ENCODE measurements at places on chromosomes 6 and 20.

DNA sequence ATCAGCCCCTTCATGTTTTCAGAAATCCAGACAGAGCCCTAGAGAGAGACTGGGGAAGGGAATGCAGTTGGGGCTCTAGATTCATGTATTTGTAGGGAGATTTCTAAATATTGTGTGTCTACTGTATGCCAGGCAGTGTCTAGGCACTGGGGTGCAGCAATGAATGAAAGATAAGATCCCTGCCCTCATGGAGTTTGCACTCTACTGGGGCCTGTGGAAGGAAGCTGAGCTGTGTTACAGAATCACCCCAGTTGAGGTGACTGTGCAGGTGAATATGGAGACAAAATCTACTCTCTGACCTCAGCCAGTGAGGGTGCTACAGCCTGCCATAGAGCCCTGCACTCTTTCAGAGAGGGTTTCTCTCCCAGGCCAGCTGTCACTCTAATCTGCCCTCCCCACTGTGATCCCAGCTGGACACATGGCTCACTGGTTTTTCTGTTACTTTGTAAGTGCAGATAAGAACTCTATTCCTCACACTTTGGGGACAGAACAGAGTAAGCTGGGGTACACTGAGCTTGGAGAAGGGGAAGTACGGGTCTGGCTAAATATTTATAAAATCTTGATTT, 69.2 kb upstream of the E2F3 start:
- no peak for DNase-seq
- no peaks in the 10 kb centered on the region for H3K36me3 ChIP-seq
- H3K27ac ChIP-seq = no peak overlapping the region
- H3K4me3 ChIP-seq = no peak overlapping the region
- no peaks in the 10 kb centered on the region for H3K27me3 ChIP-seq

DNA sequence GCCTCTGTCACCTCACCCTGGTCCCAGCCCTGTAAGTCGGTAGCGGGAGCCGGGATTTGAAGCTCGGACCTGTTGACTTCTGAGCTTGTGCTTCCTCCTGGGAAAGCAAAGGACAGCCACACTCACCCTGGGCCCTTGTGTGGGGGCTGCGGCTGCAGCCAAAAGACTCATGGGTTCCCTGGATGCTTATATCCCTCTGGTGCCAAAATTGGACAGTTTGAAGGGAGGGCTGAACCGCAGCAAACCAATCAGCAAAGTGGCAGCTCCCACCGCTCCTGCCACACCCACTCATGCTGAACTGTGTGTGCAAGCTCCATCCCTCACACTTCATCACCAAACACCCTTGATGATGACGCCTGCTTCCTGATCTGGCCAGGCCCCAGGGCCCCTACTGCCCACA, 3.9 kb upstream of the CCN5 start:
- H3K4me3 ChIP-seq = no peak overlapping the region
- H3K36me3 ChIP-seq = no peaks in the 10 kb centered on the region
- no peaks in the 10 kb centered on the region for H3K27me3 ChIP-seq
- no peak overlapping the region for H3K27ac ChIP-seq
- peaks cover 7% of the 10 kb centered on the region for H3K4me1 ChIP-seq
- no peak for DNase-seq

DNA sequence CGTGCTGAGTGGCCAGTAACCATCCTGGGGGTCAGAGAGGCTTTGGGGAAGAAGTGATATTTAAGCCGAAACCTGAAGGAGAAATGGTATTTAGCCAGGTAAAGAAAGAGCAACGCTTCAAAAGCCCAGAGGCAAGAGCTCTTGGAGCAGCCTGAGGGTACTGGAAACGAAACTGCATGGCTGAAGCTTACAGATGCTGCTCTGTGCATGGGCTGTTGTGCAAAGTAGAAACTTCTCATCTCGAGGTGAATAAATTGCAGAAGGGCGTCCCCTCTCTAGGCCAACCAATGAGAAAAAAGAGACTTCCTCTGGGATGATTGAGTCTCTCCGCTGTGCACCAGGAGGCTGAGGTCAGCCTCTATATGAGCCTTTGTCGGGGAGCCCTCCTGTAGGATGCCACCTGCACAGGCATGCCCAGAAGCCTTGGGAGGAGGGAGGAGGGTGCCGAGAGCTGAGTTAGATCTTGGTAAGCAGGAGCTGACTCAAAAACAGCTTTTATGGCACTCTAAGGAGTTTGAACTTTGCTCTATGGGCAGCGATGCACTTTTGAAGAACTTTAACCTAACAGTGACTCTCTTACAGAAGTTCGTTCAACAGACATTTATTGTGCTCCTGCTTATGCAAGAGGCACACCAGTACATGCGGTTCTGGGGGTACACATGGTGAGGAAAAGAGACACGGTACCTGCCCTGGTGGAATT, 61.6 kb upstream of the EDN1 start:
- H3K36me3 ChIP-seq = no peaks in the 10 kb centered on the region
- peaks cover 3% of the 10 kb centered on the region for H3K4me1 ChIP-seq
- no peak overlapping the region for H3K4me3 ChIP-seq
- H3K27ac ChIP-seq = no peak overlapping the region

DNA sequence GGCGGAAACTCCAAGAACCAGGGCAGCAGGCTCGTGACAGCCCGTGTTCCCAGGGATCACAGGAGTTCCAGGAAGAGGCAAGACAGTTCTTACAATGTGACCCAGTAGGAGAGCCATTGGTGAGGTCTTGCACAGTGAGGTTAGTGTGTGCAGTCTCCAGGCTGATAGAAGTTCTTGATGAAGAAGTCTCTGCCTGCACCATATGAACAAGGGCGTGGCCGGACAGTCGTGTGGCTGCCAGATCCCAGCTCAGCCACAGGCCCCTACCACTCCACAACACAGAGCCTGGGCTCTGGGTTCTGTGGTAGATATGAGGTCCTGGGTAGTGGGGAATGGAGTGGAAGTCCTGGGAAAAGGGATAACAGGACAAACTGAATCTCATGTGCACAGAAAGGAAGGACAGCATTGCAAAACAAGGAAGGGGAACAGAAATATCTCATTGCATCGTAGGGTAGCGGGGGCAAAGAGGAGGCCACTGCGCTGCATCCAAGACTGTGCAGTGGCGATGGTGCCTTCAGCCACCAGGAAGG, 65.2 kb downstream of the STX11 start:
- H3K27ac ChIP-seq = peak overlapping the region; percentile 84
- peak; percentile 46 for DNase-seq
- peaks cover 24% of the 10 kb centered on the region for H3K4me1 ChIP-seq
- H3K27me3 ChIP-seq = no peaks in the 10 kb centered on the region
- peak overlapping the region; percentile 78 for H3K4me3 ChIP-seq

- H3K4me3 ChIP-seq = no peak overlapping the region
- no peak for DNase-seq
- no peaks in the 10 kb centered on the region for H3K36me3 ChIP-seq
- H3K4me1 ChIP-seq = no peaks in the 10 kb centered on the region
Measured at GRCh38 chr20:39524371-39524911, 562.3 kb downstream of the DHX35 start.

GRCh38 chr6:32689531-32690501, 23.4 kb upstream of the HLA-DQB1 start:
- peaks cover 4% of the 10 kb centered on the region for H3K4me1 ChIP-seq
- H3K4me3 ChIP-seq = no peak overlapping the region
- H3K27ac ChIP-seq = peak overlapping the region; percentile 74
- no peak for DNase-seq

GRCh38 chr20:23050847-23051627, 1.6 kb upstream of the THBD start:
- peak; percentile 29 for DNase-seq
- no peaks in the 10 kb centered on the region for H3K36me3 ChIP-seq
- no peak overlapping the region for H3K27ac ChIP-seq

DNA sequence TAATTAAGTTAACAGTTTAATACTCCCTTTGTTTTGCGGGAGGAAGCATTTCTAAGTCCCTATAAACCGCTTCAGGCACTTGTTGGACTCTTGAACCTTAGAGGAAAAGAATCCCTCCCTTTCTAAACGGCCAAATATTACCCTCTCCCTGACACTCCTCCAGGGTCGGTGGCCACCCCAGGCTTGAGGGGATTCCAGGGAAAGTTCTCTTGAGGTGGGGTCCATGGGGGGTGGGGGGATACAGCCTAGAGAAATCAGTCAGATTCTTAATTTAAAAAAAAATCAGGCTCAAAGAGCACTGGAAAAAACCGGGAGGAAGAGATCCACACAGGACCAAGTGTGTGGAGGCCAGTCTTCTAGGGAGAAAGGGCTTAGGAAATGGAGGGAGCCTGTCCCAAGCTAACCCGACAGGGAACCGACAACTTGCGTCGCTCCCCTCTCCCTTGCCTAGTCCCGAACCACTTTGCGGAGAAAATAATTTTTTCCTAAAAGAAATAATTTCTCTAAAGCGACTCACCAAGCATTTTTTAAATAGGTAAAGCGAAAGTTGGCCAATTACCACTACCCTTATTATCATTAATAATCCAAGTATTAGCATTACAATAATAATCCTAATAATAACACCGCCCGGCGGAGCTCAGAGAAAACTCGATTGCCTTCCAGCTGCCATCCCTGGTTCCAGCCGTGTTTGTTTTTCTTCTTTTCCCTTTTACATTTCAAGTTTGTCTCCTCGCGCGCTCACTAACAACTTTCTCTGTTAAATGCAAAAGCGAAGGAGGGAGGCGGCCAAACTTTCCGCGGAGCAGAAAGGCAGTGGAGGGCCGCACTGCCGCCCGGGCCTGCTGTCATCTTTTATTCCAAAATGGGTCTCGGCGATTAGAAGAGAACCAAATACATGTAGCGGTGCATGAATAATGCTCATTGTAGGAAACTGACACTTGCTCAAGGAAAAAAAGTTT, 4.8 kb downstream of the NR2E1 start:
- no peak overlapping the region for H3K4me3 ChIP-seq
- H3K27ac ChIP-seq = no peak overlapping the region
- DNase-seq = no peak
- no peaks in the 10 kb centered on the region for H3K36me3 ChIP-seq
- H3K4me1 ChIP-seq = peaks cover 39% of the 10 kb centered on the region

- H3K36me3 ChIP-seq = no peaks in the 10 kb centered on the region
- peaks cover 24% of the 10 kb centered on the region for H3K4me1 ChIP-seq
- DNase-seq = peak; percentile 59
- H3K4me3 ChIP-seq = no peak overlapping the region
Measured at GRCh38 chr6:99613409-99613704, 6.7 kb downstream of the PRDM13 start.

GRCh38 chr6:14796974-14797762, 448.7 kb upstream of the JARID2 start:
- H3K36me3 ChIP-seq = no peaks in the 10 kb centered on the region
- no peak overlapping the region for H3K27ac ChIP-seq
- no peaks in the 10 kb centered on the region for H3K4me1 ChIP-seq
- H3K27me3 ChIP-seq = no peaks in the 10 kb centered on the region
- DNase-seq = no peak

DNA sequence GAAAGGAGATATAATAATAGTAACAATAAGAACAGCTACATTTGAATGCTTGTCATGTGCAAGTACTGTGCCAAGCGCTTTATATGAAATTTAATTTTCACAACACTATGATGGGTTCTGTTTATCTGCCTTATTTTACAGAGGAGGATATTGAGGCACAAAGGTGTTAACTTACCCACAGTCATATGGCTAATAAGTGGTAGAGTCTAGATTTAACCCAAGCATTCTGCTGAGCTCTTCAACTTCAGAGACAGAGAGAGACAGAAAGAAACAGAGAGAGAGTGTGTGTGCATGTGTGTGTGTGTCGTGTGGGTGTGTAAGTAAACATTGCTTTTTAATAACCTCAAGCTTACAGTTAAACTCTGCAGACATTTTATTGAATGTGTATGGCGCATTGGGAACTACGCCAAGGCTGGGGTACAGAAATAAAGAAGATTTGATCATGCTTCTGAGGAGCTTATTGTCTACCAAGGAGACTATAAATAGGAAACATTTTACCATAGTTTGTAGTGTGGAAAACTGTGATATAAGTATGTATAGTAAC, 12.9 kb downstream of the TBPL1 start:
- H3K4me1 ChIP-seq = peaks cover 9% of the 10 kb centered on the region
- no peak overlapping the region for H3K4me3 ChIP-seq
- H3K36me3 ChIP-seq = no peaks in the 10 kb centered on the region

DNA sequence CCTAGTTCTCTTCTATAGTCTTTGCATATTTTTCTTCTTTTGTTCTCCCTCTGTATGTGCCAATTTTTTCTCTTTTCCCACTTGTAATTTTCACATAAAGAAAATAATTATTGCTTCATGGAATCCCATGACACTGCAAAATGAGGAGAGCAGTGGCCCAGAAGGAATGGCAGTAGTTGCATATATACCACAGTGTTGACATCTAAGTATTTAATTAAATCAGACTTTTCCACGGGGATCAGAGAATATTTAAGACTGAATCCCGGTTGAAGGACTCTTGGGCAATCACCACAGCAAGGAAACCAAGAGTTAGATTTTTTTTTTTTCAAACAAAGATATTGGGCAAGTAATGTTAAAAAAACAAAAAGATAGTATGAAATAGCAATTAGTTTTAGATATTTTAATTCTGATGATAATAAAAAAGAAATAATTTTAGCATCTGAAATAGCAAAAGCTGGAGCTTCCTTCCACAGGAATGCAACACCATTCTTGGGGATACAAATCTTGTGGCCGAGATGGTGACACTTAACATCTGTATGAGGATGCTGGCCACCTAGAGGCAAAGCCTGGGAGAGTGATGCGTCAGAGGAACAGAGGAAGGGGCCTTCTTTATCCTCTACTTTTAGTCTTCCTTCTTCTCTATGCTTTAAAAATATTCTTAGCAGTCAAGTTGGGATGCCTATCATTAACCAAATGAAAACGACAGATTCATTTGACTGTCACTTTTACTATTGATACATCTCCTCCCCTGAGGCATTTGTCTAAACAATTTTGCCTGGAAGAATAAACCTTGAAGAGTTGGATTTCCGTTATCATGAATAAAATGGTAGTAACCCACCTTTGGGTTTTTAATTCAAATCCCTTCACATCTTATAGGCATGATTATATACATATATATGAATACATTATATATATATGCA, 356.2 kb downstream of the GJA1 start:
- no peak overlapping the region for H3K27ac ChIP-seq
- no peaks in the 10 kb centered on the region for H3K27me3 ChIP-seq
- DNase-seq = no peak

DNA sequence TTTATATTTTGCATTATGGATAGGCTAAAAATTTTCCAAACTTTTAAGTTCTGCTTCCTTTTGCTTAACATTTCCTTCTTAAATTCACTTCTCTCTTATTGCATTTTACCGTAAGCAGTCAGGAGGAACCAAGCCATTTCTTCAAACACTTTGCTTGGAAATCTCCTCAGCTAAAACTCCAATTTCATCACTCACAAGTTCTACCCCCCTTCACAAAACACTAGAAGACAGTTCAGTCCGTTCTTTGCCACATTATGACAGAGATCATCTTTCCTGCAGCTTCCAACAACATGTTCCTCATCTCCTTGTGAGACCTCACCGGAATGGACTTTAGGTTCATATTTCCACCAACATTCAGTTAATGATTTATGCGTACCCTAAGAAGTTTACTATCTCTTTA, 79.2 kb upstream of the LY86 start:
- H3K4me3 ChIP-seq = no peak overlapping the region
- no peaks in the 10 kb centered on the region for H3K36me3 ChIP-seq
- no peak for DNase-seq
- no peak overlapping the region for H3K27ac ChIP-seq

DNA sequence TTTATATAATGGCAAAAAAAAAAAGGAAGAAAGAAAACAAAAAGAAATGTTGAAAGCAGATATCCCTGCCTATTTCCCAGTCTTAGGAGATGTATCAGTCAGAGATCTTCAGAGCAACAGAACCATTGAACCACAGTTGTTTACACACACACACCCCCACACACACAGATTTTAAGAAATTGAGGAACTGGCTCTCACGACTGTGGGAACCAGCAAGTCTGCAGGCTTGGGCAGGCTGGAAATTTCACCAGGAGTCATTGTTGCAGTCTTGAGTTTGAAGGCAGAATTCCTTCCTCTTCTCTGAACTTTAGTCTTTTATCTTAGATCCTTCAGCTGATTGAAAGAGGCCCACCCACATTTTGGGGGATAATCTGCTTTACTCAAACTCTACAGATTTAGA, 380.9 kb downstream of the CDKAL1 start:
- no peak overlapping the region for H3K4me3 ChIP-seq
- no peaks in the 10 kb centered on the region for H3K4me1 ChIP-seq
- no peaks in the 10 kb centered on the region for H3K27me3 ChIP-seq
- no peaks in the 10 kb centered on the region for H3K36me3 ChIP-seq

All from natural killer cell (primary cell).